Mesenchymal stem cell (in vitro differentiated cells and primary cell): ENCODE measurements at places on chromosomes 4 and X.

DNA sequence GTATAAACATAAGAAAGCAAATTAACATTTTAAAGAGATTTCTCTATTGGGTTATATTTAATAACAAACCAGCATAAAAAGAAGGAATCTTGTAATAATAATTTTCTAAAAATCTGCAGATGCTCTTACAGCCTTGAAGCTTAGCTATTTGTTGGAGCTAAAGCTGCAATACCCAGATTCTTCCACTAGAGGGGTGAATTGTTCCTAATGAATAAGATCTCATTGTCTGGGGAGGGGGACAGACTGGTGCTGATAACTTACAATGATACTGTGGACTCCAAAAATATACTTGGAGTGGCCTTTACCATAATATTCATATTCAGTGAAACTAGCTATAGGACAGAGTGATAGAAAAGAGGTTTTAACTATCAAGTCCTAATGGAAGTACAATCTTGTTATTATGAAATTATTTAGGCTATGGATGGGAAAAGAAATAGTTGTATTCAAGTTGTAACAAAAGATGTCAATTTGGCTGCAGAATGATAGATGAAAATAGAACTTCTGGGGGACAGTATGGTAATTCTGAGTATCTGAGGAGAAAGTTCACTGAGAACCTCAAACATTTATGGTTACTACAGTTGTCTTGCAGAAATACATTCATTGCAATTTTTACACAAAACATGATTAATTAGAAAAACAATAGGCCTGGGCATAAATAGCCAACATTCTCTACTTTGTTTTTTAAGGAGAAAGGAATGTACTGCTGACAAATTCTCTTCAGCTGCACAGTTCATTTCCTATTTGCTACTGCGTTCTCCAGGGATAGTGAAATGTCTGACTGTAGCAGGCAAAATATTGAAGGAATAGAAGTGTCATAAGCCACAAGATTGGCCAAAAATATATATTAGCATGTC, 443.3 kb downstream of the GBA3 start:
- DNase-seq: peak; percentile 50

DNA sequence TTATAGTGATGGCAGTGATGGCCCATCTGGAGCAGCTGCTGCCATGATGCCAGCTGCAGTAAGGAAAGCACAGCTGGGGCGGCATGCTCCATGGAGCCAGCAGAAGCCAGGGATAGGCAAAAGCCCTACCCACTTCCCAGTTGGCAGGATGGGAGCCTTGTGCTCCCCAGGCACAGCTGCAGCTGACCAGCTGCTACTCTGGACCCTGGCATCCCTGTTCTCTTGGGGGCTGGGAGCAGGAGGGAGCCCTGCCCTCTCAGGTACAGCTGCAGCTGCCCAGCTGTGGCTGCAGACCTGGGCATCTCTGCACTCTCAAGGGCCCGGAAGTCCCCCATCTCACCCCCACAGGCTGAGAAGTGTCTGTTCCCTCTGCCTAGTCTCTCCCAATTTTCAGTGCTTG, 531.9 kb downstream of the PCDH18 start:
- DNase-seq: no peak

- DNase-seq: no peak
Observed at GRCh38 chr4:173226401-173226888, 57.8 kb downstream of the GALNT7 start.

GRCh38 chr4:150828159-150828558, 186.9 kb downstream of the LRBA start:
- DNase-seq: no peak

- no peak for DNase-seq
Observed at GRCh38 chrX:154135458-154136229, 8.4 kb upstream of the OPN1LW start.

GRCh38 chr4:114318309-114318708, 280.3 kb upstream of the UGT8 start:
- peak; percentile 19 for DNase-seq

DNA sequence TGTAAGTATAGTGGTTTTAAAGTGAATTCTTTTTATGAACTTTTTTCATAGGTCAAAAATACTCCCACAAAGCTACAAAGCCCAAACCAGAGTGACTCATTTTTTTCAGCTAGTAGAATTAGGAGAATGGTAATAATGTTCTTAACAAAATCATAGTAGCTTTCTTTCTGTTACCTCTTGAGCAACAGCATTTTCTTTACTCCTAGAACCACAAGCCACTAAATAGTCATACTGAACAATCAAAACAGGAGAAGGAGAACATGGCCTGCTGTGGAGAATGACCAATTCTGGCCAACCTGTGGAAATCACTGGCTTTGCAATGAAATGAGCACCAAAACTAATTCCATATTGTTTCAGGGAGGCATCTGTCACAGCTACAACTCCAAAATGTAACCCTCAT, 112.9 kb downstream of the AMMECR1 start:
- DNase-seq: peak; percentile 61

GRCh38 chrX:42804524-42804923, 26.6 kb upstream of the PPP1R2C start:
- no peak for DNase-seq

GRCh38 chr4:156362581-156362980, 408.9 kb upstream of the CTSO start:
- DNase-seq: peak; percentile 54

GRCh38 chr4:80069837-80070731, 2.9 kb downstream of the ANTXR2 start:
- peak; percentile 58 for DNase-seq

DNA sequence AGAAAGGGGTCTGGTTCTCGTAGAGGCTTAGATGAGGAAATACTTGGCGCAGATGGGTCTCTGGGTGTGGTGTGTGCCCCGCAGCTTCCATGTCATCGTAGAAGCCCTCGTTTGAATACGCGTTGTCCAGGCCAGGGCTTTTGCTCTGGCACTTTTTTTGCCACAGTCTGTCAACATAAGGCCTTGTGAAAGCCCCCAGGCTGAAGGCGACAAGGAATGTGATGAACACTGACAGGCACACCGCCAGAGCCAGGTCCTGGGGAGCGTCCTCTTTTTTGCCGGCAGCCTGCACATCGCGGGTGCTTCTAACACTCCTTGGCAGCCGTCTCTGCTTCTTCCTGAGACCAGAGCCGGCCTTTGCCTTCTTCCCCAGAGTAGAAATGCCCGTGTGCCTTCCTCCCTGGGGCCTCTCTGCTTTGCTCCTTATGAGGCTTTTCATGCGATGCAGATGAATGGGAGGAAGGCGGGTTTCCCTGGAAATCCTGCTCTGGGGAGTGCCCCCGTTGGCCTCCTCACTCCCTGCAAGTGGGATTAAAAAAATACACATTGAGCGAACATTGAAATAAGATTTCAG, 24.4 kb downstream of the LRRC66 start:
- DNase-seq: no peak

GRCh38 chrX:99184153-99184552, 1225.9 kb downstream of the PCDH19 start:
- no peak for DNase-seq

DNA sequence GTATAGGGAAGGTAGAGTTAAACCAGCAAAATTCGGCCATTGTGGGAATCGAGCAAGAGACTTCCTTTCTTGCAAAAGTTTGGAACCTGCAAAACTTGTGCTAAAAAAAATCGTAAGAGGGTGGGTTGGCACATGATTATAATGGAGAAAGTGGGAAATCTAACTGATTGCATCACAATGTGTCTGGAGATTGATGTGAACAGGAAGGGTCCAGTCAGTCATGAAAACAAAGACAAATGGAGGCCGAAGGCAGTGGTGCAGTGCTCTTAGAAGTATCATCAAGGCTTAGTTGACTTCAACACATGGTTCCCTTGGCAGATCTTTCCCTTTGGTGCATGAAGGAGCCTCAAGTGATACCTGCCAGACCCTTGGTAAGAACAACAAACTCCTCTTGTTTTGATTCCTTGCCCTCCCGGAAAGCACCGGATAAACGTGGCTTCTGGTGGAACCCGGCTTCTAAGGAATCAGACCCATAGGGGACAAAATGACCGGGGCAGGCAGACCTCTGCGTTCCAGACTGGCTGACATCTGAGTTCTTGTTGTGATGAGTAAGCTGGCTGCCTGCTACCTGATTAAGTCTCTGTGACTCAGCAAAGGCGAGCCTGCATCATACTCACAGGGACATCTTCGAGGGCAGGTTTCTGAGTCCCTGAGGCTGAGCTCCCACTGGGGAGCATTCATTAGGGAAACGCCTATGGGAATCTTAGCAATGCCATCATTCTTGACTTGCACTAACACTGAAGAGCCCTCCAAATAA, 87.7 kb upstream of the MAP3K15 start:
- peak; percentile 67 for DNase-seq

- DNase-seq: peak; percentile 65
Observed at GRCh38 chr4:87849612-87850011, 16.8 kb downstream of the MEPE start.

- peak; percentile 55 for DNase-seq
Observed at GRCh38 chr4:15427701-15428100, at the start of gene C1QTNF7. Gene C1QTNF7, plus strand, starts transcription at chr4:15428033. Its CDS starts 7,711 bp downstream, at chr4:15435744.

GRCh38 chr4:184163813-184164212, 53.9 kb downstream of the ENPP6 start:
- peak; percentile 44 for DNase-seq

DNA sequence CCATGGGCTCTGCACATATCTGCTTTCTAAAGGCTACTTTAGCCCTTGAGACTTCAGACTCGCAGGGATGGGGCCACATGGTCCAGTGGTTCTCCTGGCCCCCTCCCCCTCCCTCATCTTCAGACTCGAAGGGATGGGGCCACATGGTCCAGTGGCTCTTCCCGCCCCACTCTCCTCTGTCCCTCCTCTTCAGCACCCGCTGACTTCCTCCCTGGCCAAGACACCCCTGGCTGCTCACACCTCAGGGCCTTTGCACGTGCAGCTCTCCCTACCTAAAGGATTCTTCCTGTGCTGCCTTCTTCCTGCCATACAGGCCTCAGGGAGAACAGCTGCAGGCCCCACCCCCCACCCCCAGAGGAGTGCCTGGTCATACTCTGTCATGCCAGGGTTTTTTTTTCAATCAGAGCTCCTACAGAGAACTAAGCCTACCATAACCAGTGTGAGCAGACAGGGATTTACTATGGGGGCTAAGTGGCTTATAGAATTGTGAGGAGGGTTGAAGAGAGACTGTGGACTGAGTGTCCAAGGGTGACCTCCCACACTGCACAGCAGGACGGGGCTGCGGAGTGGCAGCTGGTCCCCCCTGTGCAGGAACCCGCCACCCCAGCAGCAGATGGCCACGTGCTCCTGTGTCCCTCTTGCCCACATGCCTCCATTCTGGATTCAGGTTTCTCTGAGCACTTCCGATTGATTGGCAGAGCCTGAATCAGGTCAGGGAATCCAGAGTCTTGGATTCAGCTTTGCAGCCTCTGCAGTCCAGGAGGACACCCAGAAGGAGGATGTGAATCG, 6.1 kb upstream of the SPON2 start:
- DNase-seq: no peak

DNA sequence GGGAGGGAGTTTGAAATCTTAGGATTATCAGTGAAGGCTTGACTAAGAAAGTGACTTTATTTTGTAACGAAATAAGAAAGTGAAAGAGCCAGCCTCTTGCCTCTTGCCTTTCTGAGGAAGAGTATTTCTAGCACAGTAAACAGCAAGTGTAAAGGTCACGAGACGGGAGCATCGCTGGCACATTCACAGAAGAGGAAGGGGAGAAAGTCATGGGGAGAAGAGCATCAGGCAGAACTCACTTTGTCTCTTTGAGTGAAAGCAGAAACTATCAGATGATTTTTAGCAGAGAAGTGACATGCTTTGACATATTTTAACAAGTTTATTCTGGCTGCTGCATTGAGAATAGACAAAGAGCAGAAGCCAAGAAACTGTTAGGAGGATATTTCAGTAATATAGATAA, 313.8 kb downstream of the CAMK2D start:
- peak; percentile 61 for DNase-seq

DNA sequence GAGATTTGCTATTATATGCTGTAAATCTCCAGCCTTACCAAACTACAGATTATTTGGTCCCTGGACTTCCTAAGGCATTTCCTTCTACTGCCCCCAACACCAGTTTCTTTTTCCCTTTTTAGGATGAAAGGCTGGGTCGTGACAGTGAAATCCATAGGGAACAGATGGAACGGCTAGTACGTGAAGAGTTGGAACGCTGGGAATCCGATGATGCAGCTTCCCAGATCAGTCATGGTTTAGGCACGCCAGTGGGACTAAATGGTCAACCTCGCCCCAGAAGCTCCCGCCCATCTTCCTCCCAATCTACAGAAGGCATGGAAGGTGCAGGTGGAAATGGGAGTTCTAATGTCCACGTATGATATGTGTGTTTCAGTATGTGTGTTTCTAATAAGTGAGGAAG, 67.9 kb downstream of the PKD2 start:
- no peak for DNase-seq

DNA sequence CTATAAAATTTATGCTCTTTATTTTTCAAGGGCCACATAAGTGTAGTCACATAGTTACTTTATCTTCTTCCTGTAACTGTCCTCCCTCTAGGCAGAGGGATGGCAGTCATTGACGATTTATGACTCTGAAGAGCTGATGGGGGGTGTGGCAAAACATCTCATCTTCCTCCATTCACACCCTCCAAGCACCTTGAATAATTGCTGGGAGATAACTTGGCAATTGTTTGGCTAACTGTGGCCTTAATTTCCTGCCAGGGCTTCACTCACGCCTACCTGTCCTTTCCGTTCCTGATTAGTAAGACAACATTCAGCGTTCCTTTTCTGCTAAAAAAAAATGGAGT, 329.2 kb downstream of the ARHGAP10 start:
- DNase-seq: no peak

- peak; percentile 94 for DNase-seq
Observed at GRCh38 chr4:123616951-123617461, 220.4 kb downstream of the SPRY1 start.

DNA sequence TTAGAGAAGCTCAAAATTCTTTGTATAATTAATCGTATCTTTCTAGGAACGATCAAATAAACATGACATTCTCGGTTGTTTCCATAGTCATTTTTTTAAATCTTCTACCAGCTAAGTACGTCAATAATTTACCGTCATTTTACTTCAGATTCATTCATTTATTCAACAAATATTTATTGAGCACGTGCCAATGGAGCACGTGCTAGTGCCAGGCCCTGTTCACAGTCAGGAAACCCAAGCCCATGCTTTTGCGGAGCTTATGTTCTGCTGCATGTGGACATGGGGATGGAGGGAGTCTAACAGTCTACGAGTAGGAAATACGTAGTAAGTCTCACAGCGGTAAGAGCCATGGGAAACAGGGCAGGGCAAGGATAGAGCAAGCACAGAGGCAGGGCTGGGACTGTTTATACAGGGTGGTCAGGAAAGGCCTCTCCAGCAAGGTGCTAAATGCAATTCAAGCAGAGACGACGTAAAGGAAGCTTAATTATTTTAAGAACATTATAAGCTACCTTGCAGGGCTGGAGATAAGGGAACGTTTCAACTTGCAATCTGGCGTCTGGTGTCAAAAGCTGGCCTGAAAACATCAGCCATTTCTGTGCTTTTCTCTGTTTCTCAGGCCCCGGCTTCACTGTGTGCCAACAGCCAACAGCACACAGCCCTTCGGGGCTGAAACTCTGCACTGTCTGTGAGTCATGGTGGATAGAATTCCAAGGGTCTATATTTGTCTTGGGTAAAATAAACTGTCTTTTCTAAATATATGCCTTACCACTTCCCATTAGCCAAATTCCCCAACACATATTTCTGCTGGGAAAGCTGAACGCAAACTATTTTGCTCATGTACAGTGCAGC, 517.1 kb upstream of the ZFP42 start:
- peak; percentile 92 for DNase-seq

- peak; percentile 47 for DNase-seq
Observed at GRCh38 chrX:151082077-151082948, 94.1 kb upstream of the GPR50 start.

- no peak for DNase-seq
Observed at GRCh38 chrX:68902706-68903504, 74.1 kb downstream of the EFNB1 start.

- DNase-seq: peak; percentile 18
Observed at GRCh38 chr4:61332693-61333092, 132.6 kb downstream of the ADGRL3 start.

- DNase-seq: peak; percentile 29
Observed at GRCh38 chr4:133152831-133153481, 3.9 kb downstream of the PCDH10 start.
